ENCODE measurements at places on chromosomes 4 and X. TPM values are rescaled to one million over a fixed set of nuclear protein-coding genes. Genes with fewer than 3 reads are reported as not detected.

DNA sequence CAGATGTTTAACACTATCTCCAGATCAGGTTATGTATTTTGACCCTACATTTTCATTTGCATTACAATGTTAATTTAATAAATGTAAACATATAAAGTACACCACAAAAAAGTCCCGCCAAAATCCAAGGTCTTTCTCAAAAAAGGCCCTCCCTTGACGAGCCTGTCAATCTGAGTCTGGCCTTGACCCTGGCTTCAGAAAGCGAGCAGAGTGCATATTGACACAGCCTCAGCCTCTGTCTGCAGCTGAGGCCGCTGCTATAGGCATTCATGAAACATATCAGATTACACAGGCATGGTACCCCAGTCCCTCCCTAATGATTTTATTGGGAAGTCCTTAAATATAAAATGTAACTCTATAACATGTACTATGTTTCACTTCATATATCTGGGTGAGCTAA is 6.2 kb downstream of the MBNL3 start:
- no peak for DNase-seq

- no peak for DNase-seq
These were observed 7.5 kb upstream of the BCOR start for GRCh38 chrX:40104985-40105834.

- DNase-seq: peak; percentile 23
These were observed 73.8 kb upstream of the FREM3 start for GRCh38 chr4:143773998-143774895.

APBB2 gene
- 39.7 TPM for total RNA-seq

CLOCK gene
- total RNA-seq: 12.7 TPM
